ENCODE measurements at places on chromosomes 1 and 21.

GRCh38 chr1:232974971-232975370, 24.6 kb downstream of the NTPCR start:
- no peak for DNase-seq

GRCh38 chr1:66787641-66788040, 13.4 kb downstream of the INSL5 start:
- DNase-seq = no peak

DNA sequence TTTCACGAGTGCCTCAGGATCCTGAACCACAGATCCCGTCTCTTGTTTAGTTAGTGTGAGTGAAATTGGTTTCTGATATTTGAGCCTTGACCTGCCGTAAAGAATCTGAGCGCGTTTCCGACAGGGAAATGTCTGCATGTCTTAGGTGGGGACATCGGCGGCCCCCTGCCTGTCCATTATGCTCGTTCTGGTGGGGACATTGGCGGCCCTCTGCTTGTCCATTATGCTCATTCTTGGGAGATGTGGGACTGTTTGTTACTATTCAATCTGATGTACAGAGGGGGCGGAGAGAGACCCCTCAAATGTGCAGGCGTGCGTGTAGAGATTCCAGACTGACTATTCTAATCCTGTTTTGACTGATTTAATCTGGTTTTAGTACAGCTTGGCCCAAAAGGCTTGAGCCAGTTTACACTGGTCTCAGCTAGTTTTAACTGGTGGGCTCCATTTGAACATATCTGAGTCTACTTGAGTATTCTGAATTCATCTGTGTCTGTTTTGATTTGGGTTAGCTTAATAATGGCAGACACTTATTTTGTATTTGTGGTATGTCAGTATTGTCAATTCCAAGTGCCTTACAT, 6.6 kb upstream of the TINAGL1 start:
- no peak for DNase-seq

DNA sequence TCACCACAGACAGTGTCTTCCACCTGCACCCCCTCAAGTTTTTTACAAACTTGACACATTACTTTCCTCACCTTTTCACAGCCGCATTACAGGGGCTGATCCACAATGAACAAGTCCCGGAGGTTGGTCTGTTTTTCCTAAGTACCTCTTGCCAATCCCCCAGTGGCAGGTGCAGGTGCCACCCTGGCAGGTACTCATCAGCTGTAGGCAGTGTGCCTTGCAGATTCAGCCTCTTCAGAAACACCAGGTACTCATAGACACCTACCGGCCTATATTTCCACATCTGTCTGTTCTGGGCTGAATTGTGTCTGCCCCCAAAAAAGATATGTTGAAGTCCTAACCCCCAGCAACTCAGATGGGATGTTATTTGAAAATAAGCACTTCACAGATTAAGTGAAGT, 81.4 kb upstream of the CNIH3 start:
- no peak for DNase-seq

DNA sequence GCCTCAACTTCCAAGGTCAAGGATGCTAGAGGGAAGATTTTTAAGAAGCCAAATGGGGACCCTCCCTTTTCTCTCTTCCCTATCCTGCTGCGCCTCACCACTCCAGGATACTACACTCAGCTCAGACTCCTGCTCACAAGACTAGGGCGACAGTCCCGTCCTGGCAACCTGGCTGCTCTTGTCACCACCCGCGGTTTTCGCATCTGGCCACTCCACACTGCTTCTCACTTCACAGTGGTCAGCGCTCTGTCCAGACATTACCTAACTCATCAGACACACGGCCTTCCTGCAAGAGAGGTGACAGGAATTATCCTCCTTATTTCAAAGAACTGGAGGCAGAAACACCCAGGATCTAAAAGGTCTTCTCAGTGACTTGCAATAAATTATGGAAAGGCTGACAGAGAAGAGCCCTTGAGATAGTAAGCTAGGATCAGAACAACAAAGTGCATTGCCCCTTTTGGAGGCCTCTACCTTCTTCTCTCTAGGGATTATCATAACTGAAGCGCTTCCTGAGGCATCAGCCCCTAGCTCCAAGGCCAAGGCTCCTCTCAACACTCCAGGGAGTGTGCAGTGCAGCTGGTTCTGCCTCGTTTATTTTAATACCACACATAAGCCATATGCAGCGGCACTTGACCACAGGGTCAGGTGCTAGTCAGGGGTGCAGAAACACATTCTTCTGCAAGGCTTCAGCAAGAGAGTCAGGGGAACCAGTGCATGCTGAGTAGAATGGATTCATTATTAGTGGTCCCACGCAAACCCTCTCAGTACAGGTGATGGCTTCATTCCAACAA, 41.9 kb downstream of the ASTN1 start:
- DNase-seq = no peak
